GM13977 (cell line): ENCODE measurements at places on chromosomes 6 and 20.

- DNase-seq = no peak
Measured at GRCh38 chr20:24667689-24668383, 198.4 kb downstream of the SYNDIG1 start.

- no peak for DNase-seq
Measured at GRCh38 chr20:33783256-33783655, 27.9 kb upstream of the CHMP4B start.

DNA sequence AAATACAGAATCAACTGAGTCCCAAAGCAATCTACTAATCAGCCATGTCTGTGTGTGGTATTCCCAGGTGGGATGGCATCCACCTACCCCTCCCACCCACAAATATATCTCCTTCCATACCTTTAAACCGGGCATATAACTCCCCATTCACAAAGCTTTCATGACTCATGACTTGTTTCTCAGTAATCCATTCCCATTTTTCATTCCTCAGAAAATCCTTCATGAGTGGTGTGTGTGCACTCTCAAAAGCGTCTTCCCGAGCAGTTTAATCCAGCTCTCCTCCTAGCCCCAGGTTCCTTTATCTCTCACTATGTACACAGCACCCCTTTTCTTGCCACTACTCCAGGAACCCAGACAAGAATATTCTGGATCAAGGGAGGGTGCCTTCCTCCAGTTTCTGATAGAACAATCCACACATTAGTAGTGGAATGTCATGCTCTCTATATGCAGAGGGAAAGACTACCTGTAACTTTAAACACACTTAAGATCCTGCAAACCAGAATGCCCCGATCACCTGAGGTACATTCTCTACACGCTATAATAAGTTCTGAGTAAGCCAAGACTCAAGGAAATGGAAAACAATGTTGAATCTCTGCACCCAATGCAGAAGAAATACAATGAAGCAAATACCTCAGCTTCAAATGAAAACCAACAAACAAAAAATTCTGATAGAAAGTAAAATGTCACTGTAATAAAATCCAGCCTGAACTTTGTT is 55.7 kb upstream of the IPCEF1 start:
- no peak for DNase-seq

GRCh38 chr20:41213150-41213820 is 75.9 kb downstream of the PLCG1 start:
- no peak for DNase-seq

- DNase-seq = no peak
Measured at GRCh38 chr20:38126932-38127621, 38.0 kb downstream of the TGM2 start.

- no peak for DNase-seq
Measured at GRCh38 chr20:42974347-42974746, 215.4 kb downstream of the PTPRT start.

DNA sequence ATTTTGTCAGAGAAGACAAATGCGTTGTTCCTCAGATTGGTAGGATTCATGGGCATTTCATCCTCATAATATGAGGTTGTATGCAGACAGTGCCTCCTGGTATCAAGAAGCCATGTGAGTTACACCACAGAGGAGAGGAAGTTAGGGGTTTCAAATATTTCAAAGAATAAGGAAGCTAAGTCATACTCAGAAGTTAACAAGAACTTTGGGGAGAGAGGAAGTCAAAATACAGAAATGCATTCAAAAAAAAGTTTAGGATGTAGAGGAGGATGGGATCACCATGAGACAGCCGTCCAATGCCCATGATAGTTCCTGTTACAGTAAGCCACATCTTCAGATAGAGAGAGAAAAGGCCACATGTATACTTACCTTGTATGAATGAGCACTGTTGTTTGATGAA is 22.3 kb downstream of the HLA-DOB start:
- no peak for DNase-seq

GRCh38 chr6:139605350-139605749 is 230.9 kb upstream of the CITED2 start:
- DNase-seq = no peak

DNA sequence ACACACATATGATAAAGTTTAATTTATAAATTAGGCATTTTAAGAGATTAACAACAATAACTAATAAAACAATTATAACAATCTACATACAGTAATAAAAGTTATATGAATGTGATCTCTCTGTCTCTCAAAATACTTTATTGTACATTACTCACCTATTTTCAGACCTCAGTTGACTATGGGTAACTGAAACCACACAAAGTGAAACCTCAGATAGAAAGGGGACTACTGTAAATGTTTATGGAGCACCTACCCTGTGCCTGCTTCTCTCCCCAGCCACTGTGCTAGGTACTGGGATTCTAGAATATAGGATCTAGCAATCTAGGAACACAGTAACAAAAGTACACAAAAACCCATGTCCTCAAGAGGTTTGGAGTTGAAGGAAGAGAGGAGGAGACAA is 63.4 kb upstream of the BTN3A2 start:
- no peak for DNase-seq

DNA sequence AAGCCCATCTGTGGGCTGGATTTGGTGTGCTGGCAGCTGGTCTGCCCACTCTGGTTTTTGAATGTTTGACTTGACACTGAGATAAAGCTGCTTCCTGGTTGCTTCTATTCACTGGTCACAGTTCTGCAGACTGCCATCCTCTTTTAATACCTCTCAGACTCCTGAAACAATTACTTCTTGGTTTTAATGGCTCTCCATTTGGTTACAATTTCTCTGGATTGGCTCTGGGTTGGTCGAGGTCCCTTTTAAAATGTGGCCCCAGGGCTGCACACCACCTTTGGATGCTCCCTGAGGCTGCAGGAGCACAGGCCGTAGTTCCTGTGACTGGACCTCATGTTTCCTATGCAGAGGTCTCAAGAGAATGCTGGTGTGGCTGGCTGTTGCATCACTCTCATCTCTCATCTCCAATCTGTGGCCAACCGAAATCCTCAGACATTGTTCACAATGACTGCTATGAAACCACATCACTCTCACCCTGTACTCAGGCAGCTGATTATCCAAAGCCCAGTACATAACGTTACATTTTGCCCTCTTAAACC is 98.5 kb downstream of the INSM1 start:
- peak; percentile 38 for DNase-seq

GRCh38 chr6:30100154-30100553 is 12.7 kb downstream of the TRIM31 start:
- no peak for DNase-seq

DNA sequence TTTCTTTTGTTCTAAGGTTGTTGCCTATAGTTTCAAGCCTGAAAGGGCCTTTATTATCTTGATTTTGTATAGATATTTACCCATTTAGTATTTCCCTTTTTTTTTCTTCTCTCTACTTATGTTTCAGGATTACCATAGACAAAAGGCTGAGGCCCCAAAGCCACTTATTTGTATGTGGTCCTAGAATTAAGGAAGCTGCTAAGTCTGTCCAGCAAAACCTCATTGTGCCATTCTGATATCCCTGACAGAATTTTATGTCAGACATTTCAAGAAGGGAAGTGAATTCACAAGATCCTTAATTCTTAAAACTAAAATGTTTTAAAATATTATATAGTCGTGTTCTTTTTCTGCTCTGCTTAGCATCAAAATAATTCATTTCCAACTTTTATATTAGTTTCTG is 6.9 kb downstream of the HAO1 start:
- DNase-seq = no peak

GRCh38 chr6:15389765-15390723 is 144.2 kb downstream of the JARID2 start:
- peak; percentile 57 for DNase-seq

DNA sequence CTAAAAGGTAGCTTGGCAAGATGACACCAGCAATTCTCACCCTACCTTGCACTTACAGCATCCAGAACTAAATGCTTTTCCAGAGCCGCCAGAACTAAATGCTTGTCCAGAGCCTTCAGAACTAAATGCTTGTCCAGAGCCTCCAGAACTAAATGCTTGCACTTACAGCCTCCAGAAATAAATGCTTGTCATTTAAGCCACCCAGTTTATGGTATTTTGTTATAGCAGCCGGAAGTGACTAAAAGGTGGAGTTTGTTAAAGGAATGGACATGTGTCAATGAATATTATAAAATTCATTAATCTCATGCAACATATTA is 133.5 kb downstream of the GPX5 start:
- no peak for DNase-seq

- no peak for DNase-seq
Measured at GRCh38 chr6:158286413-158286812, 25.9 kb upstream of the TULP4 start.

- no peak for DNase-seq
Measured at GRCh38 chr20:36065427-36065998, 89.0 kb upstream of the EPB41L1 start.

DNA sequence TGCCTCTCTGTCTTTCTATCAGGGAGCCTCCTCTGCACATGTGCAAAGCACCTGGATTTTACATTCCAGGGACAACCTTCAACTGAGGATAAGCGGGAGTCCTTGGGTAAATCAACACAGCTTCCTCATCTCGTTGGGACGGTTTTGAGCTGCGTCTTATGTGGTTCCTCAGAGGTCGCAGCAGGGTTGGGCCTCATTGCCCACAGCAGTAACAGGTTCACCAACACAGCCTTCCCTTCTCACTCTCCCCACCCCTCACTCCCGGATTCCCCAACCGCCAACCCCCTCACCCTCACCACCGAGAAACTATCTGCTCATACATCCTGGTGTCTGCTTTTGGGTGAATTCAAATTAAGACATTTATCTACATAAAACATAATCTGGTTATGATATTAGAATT is 155.8 kb upstream of the GGTLC1 start:
- no peak for DNase-seq

DNA sequence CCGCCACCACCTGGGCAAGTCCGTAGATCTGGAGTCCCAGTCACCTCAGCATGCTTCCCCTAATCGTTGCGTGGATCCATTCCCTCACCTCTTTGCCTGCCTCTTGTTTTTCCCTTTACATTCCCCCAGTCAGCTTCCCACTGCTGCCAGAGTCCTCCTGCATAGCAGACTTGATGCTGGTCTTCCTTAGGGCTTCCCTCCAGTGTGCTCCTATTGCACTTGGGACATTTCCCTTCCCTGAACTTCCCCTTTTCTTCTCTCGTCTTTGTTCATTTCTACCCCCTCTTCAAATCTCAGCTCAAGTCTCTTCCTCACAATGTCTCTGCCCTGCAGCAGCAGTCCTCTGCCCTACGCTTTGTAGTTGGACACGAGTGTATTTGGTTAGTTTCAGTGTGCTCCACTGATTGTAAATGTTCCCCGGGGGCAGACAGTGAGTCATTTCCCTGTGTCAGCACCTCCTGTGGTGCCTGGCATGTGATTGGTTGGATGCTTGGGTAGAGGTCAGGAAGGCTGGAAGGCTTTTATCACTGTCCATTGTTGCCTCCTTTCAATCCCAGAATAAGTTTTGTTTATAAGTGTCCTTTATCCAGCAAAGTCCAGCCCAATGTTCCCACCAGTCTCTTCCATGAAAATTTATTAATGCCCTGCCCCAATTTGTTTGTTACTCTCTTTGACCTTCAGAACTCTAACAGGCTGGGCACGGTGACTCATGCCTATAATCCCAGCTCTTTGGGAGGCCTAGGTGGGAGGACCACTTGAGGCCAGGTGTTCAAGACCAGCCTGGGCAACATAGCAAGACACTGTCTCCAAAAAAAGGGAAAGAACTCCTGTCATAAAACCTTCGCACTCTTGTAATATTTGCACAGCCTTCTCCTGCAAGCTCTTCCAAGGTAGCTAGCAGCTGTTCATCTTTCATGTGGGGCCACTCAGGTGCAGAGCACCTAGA is 38.3 kb downstream of the FAM120B start:
- DNase-seq = no peak

DNA sequence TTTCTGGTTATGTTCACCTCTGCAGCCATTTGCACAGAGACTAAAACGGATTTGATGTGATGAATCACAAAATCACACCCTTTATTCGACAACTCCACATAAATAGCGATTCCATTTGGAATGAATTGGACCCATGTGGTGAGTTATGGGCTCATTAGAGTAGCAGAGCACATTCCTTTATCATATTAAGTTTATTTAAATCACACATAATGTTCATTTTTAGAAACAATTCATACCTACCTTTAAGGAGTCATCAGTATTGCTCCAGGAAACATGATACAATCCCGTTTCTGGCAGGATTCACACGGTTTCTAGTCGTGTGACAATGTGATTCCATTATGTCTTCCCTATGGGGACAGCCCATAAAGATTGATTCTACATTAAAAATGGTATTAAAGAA is 303.5 kb downstream of the CDH4 start:
- DNase-seq = no peak

DNA sequence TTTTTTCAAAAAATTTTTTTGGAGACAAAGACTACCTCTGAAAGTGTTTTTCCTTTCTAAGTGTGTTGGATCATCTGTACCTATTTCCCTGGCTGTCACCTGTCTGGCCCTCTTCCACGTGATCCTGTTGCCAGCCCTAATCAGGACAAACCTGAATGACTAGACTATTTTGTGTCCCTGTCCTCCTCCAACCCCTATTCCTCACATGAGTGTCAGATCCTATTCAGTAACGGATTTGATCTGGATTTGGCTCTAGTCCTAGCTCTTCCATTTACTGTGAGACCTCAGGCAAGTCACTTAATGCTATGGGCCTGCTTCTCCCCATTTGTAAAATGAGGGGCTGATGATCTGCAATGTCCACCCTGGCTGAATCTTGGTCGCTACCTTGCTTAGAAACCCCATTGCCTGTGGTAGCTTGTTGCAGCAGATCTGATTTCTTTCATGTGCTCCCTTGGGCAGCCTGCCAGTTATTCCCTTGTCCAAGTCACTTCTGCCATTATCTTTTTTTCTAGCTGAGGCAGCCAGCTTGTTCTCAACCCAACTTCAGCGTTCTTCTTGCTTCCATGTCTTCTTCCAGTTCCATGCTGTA is 4.8 kb downstream of the PHF20 start:
- no peak for DNase-seq

DNA sequence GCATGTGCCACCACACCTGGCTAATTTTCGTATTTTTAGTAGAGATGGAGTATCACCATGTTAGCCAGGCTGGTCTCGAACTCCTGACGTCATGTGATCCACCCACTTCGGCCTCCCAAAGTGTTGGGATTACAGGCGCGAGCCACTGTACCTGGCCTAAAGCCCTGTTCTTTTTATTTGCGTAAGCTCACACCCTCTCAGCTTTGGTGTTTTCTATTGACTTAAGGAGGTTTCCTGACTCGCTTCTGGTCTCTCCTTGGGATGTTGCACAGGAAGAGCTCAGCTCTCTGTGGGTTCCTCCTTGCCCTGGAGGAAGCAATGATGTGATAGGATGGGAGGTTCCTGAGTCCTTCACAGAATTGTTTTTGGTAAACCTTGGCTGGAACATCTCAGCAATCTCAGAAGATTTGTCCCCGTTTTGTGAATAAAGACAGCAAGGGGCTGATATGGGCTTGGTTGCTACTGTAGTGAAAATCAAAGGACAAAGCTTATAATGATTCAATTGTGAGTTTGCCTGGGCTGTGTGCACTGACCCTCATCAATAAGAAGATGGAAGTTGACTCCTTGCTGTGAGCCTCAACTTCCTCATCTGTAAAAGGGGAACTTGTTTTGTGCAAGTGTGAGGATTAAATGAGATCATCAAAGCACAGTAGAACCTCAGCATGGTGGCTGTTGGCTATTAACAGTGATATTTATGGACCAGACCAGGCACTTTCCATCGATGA is 27.0 kb downstream of the TOX2 start:
- peak; percentile 55 for DNase-seq
